D341Med (cell line): ENCODE measurements at places on chromosomes 16 and 17.
A peak's percentile ranks its signal among the peaks of the same experiment; 100 is the strongest.

DNA sequence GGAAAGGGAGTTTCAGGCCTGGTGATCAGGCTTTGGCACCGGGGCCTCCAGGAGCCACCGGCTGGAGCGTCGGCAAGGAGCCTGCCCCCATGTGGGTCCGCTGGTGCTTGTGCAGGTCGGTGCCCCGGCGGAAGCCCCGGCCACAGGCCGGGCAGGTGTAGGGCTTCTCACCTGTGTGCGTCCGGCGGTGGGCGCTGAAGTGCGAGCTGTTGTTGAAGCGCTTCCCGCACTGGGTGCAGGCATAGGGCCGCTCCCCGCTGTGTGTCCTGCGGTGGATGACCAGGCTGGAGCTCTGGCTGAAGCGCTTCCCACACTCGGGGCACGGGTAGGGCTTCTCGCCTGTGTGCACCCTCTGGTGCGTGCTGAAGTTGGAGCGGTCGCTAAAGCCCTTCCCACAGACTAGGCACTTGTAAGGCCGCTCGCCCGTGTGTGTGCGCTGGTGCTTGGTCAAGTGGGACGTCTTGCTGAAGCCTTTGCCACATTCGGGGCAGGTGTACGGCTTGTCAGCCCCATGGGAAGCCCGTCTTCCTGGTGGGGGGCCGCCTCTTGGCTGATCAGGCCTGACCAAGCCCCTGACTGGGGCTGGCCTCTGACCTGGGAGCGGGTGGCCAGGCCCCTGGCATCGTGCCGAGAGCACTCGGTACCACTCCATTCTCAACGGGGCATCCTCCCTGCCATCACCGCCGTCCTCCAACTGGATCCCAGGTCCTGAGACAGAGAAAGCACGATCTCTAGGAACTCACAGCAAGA lies 14.4 kb downstream of the ZNF500 start:
- DNase-seq = peak; percentile 12

GRCh38 chr16:66416939-66417700 lies 10.0 kb upstream of the BEAN1 start:
- no peak for DNase-seq

DNA sequence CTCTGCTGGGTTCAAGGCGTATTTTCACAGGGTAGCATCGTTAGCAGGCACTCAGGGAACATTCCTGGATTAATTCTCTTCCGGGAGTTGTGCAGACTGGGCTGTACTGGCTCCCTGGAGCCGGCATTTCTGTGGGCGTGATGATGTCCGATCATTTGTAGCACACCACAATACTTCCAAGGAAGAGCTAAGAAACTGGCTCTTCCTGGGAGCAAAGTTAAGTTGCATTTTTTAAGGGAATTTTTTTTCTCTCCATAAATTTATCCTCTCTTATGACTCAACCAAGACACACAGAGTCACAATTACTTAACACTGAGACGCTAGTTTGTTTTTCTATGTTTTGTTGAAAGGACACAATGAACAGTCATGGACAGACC lies 211.6 kb upstream of the FOXF1 start:
- DNase-seq = no peak

- DNase-seq = no peak
These were observed 232.9 kb downstream of the UTP18 start for GRCh38 chr17:51493206-51493605.

GRCh38 chr17:77613218-77613617 lies 345.3 kb upstream of the TNRC6C start:
- peak; percentile 8 for DNase-seq

GRCh38 chr16:83738923-83739503 lies 68.8 kb upstream of the HSBP1 start:
- no peak for DNase-seq

DNA sequence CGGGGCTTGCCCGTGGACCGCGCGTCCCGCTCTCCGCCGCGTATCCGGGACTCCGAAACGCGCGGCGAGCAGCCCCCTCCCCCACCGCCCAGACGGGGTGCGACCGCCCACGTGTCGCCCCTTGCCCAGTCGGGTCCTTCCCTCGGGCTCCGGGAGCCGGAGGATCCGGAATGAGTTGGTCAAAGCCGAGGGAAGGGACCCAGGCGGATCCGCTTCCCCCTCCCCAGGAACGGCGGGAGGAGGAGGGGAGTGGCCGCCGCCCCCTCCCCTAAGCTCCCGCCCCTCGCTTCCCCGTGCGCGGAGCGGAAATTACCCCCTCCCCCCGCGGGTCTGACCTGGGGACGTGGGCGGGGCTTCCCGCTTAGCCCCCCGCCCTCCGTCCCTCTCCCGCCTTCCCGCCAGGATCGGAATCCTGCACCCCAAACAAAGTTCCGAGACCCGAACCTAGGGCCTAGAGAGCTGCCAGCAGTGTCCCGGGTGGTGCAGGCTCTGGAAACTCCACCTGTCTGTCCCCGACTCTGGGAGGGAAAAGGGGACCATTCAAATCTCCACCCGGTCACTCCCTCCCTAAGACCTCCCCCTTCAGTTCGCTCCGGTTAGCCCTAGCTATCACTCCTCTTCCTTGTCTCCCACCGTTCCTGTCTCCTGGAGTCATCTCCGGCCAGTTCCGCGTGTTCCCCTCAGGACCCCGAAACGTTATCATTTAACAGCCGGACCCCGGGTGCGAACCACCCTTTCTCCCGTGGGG lies 1.0 kb upstream of the IGF2BP1 start:
- peak; percentile 78 for DNase-seq

DNA sequence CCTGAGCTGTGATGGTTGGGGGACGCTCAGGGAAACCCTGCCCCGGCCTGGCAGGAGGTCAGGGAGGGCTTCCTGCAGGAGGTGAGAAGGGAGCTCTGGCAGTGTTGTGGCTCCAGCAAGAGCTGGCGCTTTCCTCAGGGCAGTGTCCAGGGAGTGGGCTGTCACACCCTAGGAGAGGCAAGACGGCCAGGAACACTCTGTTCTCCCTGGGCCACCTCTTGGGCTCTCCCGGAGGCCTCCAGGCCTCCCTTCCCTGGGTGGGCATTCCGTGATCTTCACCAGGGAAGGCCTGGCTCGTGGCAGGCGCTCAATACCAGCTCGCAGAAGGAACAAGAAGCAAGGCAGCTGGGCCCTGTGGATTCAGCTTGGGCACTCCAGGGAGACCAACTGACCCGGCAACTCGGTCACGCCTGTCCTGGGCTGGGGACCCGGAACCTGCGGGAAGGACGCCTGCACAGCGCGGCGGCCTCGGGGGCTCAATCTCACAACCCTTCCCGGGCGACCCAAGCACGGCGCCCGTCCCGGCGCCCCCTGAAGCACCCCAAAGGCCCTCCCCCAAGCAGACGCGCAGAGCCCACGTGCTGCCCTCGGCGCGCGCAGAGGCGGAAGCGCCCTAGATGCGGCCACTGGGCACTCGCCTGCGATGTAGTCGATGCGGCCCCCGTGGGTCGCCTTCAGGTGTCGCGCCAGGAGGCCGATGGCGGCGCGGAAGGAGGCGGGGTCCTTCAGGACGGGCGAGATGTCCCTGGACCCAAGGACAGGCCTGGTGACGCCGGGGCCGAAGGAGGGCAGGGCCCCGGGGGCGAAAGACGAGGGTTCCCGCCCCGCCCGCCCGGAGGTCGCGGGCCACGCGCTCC lies 588 bp downstream of the APRT start:
- DNase-seq = peak; percentile 81

GRCh38 chr17:19579192-19579761 lies 45.6 kb downstream of the SLC47A1 start:
- DNase-seq = no peak

DNA sequence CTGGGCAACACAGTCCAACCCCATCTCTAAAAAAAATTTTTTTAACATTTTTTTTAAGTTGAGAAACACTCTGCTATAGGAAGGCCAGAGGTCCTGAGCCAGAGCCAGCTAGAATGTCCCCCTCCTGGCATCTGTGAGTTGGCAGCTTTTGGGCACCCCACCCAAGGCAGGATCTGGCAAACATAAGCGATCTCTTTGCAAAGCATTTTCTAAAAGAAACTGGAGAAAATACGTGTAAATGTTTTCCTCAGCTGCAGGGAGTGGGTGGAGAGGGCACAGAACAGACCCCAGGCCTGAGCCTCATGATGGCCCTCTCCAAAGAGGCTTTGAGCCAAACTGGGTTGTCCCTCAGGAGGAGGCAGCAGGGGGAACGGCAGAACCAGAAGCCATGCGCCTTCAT lies 11.7 kb downstream of the CAVIN1 start:
- DNase-seq = no peak

DNA sequence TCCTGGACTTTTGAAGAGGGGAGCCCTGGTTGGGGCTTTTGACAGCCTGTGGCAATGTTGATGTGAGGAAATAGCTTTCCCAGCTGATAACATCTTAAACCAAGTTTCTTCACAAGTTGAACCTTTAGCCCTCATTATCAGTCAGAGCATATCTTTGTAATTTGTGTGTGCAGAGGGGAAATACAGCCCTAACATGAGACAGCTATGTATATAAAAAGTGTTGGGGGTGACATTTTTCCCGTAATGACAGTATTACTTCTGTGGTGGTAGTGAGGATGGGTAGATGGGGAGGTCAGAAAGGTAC lies 221.1 kb downstream of the FTO start:
- no peak for DNase-seq

DNA sequence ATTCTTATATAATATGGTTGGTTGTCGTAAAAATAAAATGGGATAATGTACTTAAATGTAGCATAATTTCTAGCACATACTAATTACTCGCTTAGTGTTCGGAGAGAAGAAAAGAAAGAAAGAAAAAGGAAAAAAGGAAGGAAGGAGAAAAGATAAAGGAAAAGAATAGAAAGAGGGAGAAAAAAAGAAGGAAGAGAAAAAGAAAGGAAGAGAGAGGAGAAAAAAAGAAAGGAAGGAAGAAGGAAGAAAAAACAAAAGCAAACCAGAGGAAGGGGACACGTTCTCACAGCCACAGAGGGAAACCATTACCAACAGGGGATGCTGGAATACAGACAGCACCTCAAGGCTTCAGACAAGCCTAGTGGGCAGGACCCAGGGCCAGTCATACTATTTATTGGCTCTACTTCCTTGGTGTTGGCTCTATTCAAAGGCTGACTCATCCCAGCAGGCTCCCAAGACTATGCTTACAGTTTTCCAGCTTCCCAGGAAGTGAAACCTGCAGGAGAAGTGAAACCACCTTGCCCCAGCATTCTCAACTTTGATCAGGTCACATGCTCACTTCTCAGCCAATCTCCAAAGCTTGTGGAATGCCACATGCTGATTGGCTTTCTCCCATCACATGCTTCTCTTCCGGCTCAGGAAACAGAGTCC lies 273.5 kb upstream of the IRX5 start:
- no peak for DNase-seq

DNA sequence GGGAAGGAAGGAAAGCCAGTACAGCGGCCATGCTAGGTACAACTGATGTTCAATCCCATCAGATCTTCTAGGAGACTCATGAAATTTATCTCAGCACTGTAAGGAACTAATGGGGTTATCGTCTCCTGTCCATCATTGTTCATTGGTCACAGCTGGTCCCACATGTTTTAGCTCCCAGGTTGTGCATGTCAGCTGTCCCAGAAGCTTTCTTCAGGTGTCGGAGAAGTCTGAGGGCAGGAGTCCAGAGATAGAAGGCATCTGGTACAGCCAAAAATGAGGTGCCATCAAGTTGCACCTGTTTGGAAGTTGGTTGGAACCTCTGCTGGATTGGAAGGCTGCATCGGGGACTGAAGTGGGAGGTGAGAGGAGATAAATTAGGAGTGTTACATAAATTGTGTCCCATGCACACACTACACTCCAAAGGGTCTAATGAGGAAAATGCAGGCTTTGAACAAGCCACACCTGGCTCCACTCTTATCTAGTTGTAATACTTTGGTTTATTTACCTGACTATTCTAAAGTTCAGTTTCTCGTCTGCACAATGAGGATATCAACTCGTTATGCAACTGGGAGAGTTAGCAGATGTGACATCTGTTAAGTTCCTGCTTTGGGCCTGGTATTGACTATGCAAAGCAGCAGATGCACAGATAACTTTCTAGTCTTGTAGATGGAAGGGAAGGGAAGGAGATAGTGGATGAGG lies 62.9 kb downstream of the MAP2K6 start:
- DNase-seq = no peak

- no peak for DNase-seq
These were observed 107.5 kb downstream of the ABCA8 start for GRCh38 chr17:68847711-68848110.

GRCh38 chr17:63830904-63831491 lies 3.5 kb upstream of the FTSJ3 start:
- no peak for DNase-seq

DNA sequence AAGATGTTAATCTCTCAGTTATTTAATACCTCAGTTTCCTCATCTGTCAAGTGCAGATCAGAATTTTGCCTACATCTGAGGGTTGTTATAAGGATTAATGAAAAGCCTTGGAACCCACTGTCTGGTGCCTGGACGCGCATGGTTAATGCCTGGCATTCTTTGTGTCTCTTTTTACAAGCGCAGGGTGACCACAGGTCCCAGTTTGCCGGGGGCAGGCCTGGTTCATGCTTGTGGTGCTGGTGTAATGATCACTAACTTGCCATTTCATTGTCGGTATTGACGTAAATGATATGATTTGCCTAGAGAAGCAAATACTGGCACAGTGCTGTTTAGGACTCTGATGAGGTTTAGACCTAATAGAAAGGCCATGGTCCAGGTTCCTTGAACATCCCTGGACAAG lies 23.1 kb downstream of the MRC2 start:
- no peak for DNase-seq
